ENCODE measurements at places on chromosomes 7 and 10.

DNA sequence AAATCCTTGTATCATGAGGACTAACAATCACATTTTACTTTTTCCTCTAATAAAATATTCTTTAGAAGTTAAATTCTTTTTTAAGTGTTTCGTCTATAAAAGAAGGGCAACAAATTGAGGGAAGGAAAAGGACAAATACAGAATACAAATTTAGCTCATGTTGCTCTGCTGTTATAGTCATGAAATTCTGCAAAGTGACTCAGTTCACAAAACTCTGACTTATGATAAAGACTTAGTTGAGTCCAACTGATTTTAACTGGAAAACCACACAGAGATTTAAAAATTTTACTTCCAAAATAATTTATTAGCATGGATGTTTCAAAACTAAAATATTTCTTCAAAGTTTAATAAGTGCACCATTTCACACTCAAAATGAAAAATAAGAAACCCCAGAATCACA is 75.0 kb upstream of the GPR22 start:
- DNase-seq, result no peak

DNA sequence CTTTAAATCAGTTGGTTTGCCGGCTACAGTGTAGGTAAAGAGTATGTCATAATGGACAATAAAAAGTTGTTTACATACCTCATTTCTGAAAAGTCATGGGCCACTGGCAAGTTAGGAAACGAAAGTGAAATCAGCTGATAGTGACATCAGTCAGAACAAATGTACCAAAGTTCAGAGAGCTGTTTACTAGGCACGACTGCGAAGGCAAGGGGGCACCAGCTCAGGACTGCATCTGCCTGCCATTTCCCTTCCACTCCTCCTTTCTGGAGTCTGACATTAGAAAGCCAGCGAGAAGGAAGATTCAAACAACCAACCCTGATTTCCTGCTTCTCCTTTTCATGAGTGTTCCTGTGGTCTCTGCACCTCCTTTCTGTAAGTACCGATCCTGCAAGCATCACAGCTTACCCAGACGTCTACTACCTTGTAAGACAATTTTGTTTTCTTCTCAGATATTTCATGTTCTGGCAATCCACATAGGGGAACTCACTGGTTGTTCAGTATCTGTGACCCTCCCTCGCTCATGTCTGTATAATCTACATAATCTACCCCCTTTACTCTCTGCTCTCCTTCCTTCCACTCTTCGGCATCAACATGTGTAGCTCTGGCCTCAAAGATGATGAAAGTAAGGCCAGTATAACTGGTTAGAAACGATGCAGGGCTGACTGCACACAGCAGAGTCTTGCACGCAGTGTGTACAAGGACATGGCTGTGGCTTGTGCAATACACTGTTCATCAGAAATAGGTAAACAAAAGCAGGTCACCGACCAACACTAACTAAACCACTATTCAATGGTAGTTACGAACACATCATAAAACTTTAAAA is at the start of gene TMEM140:
TMEM140 (plus strand) TSS at position 174 of the 823 bp plus-strand sequence. CDS start 16,370 bp downstream, outside the sequence.
- peak; percentile 57 for DNase-seq

DNA sequence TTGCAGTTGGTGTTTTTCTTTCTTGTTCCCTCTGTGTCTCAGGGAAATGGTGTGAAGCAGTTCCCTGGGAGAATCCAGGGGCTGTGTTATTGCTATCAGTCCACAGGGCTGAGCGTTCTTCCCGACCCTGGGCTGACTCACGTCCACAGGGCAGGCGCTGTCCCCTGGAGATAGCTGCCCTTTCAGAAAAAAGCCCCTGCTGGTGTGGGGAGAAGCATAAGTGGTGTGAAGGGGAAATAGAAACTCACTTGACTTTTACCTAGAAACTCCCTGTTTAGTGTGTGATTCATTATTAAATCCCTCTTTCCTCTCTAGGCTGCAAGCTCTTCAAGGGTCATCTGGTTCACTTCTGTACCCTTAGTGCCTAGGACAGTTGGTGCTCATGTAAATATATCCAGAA is 63.3 kb upstream of the SMNDC1 start:
- no peak for DNase-seq

DNA sequence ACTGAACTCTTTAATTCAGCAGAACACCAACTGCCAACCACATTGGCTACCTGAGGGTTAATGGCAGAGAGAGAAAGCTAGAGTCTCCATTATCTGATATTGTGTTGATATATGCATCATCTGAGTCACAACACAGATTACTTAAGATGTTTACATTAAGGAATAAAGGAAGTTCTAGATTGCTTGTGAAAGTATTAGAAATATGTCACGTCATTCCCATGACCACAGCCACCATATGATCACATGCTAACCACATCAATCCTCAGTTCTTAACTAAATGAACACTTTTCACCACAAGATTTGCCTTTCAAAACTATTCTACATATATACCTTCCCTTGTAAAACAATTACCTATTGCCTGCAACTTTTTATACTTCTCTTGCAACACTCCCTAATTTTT is 337.9 kb downstream of the FGFR2 start:
- no peak for DNase-seq

DNA sequence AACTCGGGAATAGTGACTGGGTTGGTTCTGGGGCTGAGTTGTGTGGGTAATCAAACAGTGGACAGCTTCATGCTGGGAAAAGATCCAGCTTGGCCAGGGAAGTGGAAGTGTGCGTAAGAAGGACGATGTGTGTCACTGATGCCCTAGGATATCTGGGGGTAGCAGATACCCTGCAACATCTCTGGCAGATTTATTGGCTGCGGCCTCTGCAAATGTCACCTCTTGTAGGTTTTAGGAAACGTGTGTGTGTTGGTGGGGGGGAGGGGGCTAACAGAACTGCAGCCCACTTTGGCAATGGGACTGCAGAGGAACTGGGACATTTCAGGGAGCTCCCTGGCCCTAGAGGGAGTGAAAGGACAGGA is 965 bp upstream of the AGAP3 start:
- peak; percentile 47 for DNase-seq

DNA sequence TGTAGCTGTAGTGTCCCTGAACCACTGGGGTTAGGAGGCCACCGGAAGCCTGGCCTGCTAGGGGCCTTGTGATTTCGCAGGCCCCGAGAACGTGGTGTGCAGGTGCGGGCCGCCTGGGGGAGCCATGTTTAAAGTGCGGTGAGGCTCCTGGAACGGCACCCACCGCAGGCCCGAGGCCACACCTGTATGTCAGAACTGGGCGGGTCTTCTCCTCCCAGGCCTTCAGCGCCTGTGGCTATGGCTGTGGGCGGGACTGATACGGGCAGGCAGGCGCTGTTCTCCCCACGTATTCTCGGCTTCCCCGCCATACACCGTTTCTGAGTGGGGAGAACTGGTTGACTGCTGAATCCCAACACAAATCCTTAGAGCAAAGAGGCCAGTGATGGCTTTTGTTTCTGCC is 74.8 kb downstream of the DNAJB6 start:
- no peak for DNase-seq

GRCh38 chr7:105011141-105011830 is 2.7 kb upstream of the KMT2E start:
- no peak for DNase-seq

Measured in ovary (tissue), 10 donors.